GM04504 (cell line): ENCODE measurements at places on chromosomes 5 and 9.

- DNase-seq: no peak
Measured at GRCh38 chr9:81214975-81215374, 474.4 kb downstream of the TLE1 start.

DNA sequence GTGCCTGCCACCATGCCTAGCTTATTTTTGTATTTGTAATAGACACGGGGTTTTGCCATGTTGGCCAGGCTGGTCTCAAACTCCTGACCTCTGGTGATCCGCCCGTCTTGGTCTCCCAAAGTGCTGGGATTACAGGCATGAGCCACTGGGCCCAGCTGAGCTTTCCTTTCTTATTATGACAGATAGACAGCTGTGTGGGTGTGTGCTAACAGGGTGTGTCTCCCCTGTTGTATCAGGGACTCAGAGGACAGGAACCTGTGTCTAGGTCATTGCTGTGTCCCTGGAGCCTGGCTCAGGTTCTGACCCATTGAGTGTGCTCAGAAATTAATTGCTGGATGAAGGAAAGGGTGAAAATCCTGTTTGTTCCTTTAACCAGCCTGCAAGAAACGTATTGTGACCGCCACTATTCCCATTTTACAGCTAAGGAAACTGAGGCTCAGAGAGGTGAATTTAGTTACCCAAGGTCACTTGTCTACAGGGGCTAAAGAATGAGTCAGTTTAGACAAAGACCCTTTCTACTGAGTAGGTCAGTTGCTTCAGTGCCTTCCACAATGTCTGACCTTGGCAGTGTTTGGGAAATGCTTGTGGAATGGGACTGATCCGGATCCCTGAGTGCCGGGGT lies 16.8 kb downstream of the NCS1 start:
- DNase-seq: no peak

DNA sequence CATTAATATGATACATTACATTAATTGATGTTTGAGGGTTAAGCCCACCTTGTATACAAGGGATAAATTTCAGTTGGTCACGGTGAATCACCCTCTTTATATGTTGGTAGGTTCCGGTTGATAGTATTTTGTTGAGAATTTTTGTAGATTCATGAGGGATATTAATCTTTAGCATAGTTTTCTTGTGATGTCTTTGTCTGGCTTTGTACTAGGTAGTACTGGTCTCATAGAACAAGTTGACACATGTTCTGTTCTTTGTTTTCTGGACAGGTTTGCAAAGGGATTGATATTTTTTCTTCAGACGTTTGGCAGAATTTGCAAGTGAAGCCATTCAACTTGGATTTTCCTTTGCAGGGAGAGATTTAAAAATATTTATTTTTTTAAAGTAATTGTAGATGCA lies 49.1 kb upstream of the CLK4 start:
- no peak for DNase-seq

DNA sequence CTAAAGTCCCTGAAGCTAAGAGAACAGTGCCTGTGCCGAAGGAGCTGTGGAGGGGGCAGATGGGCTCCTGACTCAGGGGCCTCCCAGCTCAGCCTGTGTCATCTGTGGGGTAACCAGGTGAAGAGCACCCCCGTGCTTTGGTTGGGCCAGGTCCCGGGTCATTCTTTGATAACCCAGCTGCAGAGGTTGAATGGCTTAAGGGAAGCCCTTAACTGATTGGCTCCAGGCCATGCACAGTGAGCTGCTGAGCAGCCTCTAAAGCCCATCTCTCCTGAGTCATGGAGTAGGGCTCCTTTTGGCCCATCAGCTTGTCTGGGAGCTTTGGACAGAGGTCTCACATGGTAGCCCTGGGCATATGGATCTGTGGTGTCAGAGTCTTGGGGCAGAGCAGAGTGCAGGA lies 28.7 kb downstream of the COL27A1 start:
- DNase-seq: no peak

DNA sequence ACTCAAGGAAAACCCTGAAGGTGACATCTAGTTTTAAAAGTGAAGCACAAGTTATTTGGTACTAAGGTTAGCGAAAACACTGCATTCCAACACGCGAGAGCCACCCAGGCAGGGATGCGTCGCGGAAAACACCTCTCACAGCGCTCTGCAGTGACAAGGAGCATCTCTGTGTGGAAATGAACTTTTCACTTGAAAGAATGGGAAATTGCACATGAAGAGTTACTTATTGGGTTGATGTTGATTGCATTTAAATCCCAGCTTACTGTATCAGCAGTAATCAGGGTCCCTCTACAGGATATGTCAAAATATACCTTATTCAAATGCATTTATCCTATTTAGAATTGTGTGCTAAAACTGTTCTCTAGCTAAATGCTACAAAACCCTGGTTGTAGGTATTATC lies 144.4 kb downstream of the BNC2 start:
- DNase-seq: no peak

- DNase-seq: no peak
Measured at GRCh38 chr5:167575330-167575729, 716.1 kb upstream of the WWC1 start.

- peak; percentile 39 for DNase-seq
Measured at GRCh38 chr9:83583151-83584014, 39.6 kb upstream of the IDNK start.

DNA sequence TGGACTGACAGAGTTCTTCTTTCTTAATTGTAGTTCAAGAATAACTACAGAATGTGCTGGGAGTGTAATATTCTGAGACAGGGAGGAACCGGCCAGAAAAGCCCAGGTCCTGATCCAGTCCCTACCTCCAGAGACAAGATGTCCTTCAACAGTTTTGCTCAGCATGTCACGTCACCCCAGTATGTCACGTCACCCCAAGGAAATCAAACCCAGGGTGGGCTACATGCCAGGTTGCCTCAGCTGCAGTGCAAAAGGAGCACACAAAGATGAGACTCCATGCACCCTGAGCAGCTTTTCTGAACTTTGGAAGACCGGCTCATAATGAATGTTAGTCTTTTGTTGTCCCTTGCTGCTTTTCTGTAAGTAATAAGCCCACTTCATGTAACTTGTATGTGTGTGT lies 25.9 kb upstream of the NIPAL4 start:
- no peak for DNase-seq

DNA sequence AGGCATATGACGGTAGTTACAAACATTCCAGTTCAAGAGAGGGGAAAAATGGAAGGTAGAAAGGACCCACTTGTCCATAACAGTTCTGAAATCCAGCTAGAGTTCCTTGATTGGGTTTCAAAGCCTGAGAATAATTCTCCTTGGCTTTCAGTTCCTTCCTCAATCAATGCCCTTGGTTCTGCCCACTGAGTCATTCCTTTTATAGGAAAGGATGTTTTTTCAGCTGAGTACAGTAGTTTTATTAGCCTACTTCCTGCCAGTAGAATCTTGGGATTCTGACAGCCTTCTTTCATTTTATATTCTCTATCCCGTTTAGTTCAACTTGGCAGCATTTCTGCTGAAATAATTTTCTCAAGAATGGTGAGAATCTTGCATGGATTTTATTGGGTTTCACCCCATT lies 386.9 kb upstream of the SMC2 start:
- DNase-seq: no peak

GRCh38 chr5:40578501-40579451 lies 100.9 kb upstream of the PTGER4 start:
- no peak for DNase-seq

- DNase-seq: no peak
Measured at GRCh38 chr9:129126749-129127618, 15.8 kb downstream of the PTPA start.

- no peak for DNase-seq
Measured at GRCh38 chr5:654071-654778, 38.9 kb downstream of the TPPP start.
